ENCODE measurements at places on chromosomes 11 and 22.

- DNase-seq = no peak
- no peak overlapping the region for H3K4me3 ChIP-seq
- H3K4me1 ChIP-seq = peaks cover 11% of the 10 kb centered on the region
- no peak overlapping the region for H3K27ac ChIP-seq
- H3K27me3 ChIP-seq = no peaks in the 10 kb centered on the region
Measured at GRCh38 chr11:2345050-2345449, 32.1 kb upstream of the CD81 start.

DNA sequence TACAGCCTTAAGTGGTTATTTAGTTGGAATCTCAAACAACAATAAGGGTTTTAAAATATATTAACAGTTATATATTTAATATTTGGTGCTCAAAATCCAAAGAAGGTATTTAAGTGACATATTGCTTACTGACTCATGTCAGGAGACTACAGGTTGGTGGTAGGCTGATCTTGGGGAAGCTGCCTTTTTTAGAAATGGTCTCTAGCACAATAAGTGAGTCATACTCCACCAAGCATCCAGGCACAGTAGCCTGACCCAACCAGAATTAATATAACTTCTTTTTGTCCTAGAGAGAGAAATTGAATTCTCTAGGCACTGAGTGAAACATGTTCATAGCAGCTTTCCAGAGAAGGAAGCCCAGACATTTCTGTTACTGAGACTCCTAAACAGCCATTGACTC is 868.5 kb upstream of the TENM4 start:
- no peak overlapping the region for H3K4me3 ChIP-seq
- no peaks in the 10 kb centered on the region for H3K36me3 ChIP-seq
- no peak for DNase-seq
- H3K27me3 ChIP-seq = no peaks in the 10 kb centered on the region

GRCh38 chr11:36313750-36314433 is 17.8 kb downstream of the PRR5L start:
- peaks cover 4% of the 10 kb centered on the region for H3K27me3 ChIP-seq
- no peak for DNase-seq
- H3K4me3 ChIP-seq = no peak overlapping the region
- no peaks in the 10 kb centered on the region for H3K36me3 ChIP-seq
- no peak overlapping the region for H3K27ac ChIP-seq

DNA sequence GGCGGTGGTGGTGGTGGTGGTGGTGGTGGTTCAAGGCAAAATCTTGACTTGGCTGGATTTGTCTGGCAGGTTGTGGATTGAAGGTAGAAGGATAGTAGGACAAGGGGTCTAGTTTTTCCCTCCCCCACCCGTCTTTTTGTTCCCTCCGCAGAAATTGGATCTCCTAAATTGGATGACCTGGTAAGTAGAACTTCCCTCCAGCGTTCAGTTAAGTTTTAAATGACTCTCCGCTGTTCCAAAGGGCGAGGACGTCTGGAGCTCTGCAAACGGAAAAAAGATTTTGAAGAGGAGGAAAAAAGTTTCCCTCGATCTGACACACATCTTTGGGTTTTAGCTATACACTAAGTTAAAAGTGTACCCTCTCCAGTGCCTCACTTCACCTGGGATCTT is 422 bp upstream of the LGR4 start:
- H3K27me3 ChIP-seq = no peaks in the 10 kb centered on the region
- H3K36me3 ChIP-seq = no peaks in the 10 kb centered on the region
- peaks cover 32% of the 10 kb centered on the region for H3K4me1 ChIP-seq
- peak overlapping the region; percentile 92 for H3K27ac ChIP-seq

- peaks cover 9% of the 10 kb centered on the region for H3K4me1 ChIP-seq
- H3K27ac ChIP-seq = peak overlapping the region; percentile 10
- no peaks in the 10 kb centered on the region for H3K36me3 ChIP-seq
- H3K27me3 ChIP-seq = no peaks in the 10 kb centered on the region
- no peak for DNase-seq
- H3K4me3 ChIP-seq = no peak overlapping the region
Measured at GRCh38 chr11:11449327-11449726, 96.3 kb upstream of the CSNK2A3 start.

DNA sequence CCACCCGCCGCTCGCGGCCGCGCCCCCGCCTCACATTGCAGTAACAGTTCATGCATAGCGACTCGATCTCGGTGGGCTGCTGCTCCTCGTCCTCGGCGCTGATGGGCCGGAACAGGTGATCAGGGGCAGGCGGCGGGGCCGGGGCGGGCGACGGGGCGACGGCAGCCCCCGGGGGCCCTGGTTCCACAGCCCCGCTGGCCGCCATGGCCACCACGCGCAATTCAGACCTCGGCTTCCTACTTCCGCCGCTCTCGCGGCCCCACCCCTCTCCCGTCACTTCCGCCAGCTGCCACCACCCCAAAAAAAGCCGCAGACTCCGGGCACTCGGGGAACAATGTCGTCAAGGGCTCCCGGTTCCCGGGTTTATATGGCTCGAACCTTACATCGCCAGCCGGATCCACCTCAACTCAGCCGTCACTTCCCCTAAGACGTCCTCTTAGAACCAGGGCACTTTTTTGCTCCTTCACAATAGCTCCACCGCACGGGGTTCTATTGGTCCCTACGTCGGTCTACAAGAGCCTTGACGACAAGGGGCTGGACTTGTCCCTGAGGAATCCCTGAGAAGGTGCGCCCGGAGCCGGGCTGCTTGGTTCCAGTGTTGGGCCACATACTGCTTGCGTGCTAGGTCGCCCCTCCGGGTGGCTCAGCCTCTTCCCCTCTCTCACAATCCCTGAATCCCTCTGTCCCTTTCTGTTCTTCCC is at the start of gene ZPR1:
ZPR1 (minus strand) TSS at position 238 of the 701 bp plus-strand sequence; CDS start at position 205, 33 bp downstream.
- H3K4me3 ChIP-seq = peak within 1 kb of the TSS; percentile 42
- peak; percentile 87 for DNase-seq
- H3K36me3 ChIP-seq = peaks cover 24% of the 10 kb centered on the region
- H3K4me1 ChIP-seq = peaks cover 40% of the 10 kb centered on the region
- peak within 1 kb of the TSS; percentile 79 for H3K27ac ChIP-seq

- no peaks in the 10 kb centered on the region for H3K27me3 ChIP-seq
- no peak for DNase-seq
Measured at GRCh38 chr11:47378010-47378835, at the start of gene SPI1. Gene SPI1, minus strand, starts transcription at chr11:47378547. Its CDS starts 194 bp downstream, at chr11:47378353.

DNA sequence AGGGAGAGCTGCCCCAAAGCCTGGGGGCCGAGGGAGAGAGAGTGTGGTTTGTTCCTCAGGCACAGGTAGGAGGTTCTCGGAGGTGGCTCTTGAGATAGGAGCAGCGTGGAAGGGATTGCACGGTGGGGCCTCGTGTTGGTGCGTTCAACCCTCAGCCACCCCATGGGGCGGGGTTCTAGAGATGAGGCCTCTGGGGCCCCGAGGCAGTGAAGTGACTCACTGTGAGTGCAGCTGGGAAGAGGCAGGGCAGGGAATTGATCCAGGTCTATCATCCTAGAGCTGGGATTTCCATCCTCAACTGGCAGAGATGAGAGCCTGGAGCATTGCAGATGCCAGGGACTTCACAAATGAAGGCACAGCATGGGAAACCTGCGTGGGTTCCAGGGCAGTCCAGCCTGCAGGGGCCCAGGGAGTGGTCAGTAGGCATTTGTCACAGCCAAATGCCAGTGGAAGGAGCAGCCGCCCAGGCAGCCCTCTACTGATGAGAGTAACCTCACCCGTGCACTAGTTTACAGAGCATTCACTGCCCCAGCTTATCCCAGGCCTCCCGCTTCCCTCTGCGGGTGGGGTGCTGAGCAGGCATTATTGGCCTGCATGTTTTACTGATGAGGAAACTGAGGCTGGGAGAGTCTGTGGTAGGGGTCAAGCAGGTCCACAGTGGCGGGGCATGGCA is 5.1 kb upstream of the SMARCB1 start:
- DNase-seq = no peak
- no peak overlapping the region for H3K27ac ChIP-seq
- no peaks in the 10 kb centered on the region for H3K27me3 ChIP-seq
- H3K4me1 ChIP-seq = peaks cover 22% of the 10 kb centered on the region
- H3K36me3 ChIP-seq = no peaks in the 10 kb centered on the region

DNA sequence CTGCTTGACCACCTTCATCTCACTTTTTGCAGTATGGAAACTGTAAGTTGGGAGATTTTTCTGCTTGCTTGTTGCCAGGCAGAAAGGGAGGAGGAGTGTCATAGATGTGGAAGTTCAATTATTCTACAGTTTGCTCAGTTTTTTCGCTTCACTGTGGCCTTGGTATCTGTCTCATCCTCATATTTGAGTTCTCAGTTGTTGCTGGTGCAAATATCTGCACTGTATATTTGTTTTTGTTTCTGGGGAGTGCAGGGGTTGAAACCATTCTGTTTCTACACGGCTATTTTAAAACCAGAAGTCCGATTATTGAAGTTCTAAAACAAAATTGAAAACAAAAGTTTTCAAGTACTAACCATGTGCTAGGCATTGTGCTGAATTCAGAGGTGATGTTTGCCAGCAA is 153.4 kb downstream of the JRKL start:
- no peaks in the 10 kb centered on the region for H3K36me3 ChIP-seq
- DNase-seq = no peak
- H3K4me1 ChIP-seq = no peaks in the 10 kb centered on the region
- no peak overlapping the region for H3K4me3 ChIP-seq

DNA sequence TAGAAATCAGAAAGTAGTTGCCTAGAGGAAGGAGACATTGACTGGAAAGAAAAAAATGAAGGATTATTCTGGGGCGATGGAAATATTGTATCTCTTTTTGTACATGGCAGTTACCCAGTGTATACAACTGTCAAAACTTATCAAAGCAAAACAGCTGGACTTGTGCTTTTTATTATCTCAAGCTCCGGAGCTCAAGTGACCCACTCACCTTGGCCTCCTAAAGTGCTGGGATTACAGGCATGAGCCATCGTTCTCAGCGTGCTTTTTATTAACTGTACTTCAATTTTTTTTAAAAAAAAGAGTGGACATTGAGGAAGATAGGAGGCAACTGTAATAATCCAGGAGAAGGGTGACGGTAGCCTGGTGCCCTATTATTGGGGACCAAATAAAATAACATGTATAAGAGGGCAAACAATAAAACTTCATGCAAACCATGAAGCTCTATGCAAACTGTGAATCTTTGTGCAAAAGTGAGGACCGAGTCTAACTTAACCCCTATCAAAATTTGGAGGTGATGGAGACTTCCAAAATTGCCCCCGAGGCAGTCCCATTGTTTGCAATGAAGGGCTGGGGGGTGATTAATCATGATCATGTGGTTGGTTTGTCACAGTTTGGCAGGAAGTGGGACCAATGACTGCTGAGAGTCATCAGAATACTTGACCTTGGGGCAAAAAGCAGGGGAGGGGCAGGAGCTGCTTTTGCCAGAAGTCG is 23.5 kb downstream of the FZD4 start:
- no peak overlapping the region for H3K27ac ChIP-seq
- H3K4me1 ChIP-seq = no peaks in the 10 kb centered on the region
- H3K27me3 ChIP-seq = no peaks in the 10 kb centered on the region
- no peak for DNase-seq

GRCh38 chr11:17873586-17873985 is 139.0 kb downstream of the KCNC1 start:
- H3K27ac ChIP-seq = no peak overlapping the region
- peaks cover 4% of the 10 kb centered on the region for H3K36me3 ChIP-seq
- no peaks in the 10 kb centered on the region for H3K4me1 ChIP-seq
- no peaks in the 10 kb centered on the region for H3K27me3 ChIP-seq
- no peak for DNase-seq

DNA sequence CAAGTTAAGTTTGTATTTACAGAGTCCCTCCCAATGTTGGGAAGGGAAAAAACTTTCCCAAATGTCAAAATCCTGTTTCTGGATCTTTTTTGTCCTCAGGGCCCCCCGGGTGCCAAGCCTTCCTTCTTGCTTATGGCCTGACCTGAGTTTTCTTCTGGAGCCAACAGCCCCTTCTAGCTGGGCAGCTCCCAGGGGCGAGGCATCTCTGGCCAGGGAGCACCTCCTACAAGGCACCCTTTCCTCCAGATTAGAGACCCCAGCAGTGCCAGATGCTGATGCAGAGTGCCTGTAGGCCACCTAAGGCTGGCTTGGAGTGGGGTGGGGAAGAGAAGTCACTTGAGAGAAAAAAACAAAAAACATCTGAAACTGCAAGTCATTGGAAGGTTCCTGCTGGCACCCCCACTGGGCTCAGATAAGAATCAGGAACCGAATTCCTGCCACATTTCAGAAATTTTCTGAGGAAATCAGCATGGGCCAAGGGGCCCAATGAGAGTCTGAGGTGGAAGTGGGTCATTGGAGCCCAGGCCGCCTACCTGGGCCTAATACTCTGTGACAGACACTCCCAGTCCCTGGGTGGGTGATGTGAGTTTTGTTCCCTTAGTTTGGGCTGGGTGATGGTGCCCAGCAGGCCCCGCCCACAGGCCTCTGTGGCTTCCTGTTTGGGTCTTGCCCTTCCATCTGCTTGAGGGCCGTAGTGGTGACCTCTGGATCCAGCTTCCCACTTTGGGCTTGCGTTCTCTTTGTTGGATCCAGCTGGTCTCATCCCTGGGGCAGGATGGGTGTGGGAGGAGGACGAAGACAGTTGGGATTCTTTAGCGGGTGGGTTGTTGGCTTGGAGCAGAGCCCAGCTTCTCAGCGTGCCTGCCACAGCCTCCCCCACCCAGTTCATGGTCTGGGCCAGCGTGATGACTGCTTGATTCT is 40.6 kb downstream of the PARVA start:
- DNase-seq = no peak
- H3K4me1 ChIP-seq = no peaks in the 10 kb centered on the region
- H3K36me3 ChIP-seq = no peaks in the 10 kb centered on the region

- no peak overlapping the region for H3K4me3 ChIP-seq
- no peaks in the 10 kb centered on the region for H3K4me1 ChIP-seq
- no peak for DNase-seq
- no peaks in the 10 kb centered on the region for H3K36me3 ChIP-seq
- H3K27me3 ChIP-seq = no peaks in the 10 kb centered on the region
Measured at GRCh38 chr11:122159173-122159721, 43.2 kb upstream of the BLID start.

GRCh38 chr11:33700063-33700501 is 544 bp downstream of the C11orf91 start:
- H3K4me1 ChIP-seq = peaks cover 8% of the 10 kb centered on the region
- no peaks in the 10 kb centered on the region for H3K36me3 ChIP-seq
- peak overlapping the region; percentile 61 for H3K4me3 ChIP-seq
- H3K27ac ChIP-seq = no peak overlapping the region
- no peaks in the 10 kb centered on the region for H3K27me3 ChIP-seq

- H3K36me3 ChIP-seq = no peaks in the 10 kb centered on the region
- no peaks in the 10 kb centered on the region for H3K27me3 ChIP-seq
- no peak overlapping the region for H3K27ac ChIP-seq
- peak; percentile 37 for DNase-seq
Measured at GRCh38 chr11:2211113-2211971, 39.7 kb upstream of the TH start.

DNA sequence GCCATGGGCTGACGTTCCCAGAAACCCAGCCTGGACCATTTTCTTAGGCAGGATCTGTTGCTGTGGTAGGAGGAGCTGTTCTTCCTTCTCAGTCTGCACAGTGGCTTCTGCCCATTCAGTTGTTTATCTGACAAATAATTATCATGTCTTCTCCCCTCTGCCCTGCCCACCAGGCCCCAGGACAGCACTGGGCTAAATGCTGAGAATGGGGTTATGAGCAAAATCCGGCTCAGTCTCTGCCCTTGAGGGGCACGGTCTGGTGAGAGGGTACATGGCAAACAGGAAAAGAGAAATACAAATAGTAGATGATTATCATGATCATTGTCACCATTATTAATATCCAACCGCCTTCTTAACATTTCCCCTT is 42.9 kb downstream of the C11orf96 start:
- no peak overlapping the region for H3K4me3 ChIP-seq
- peaks cover 16% of the 10 kb centered on the region for H3K4me1 ChIP-seq
- H3K27ac ChIP-seq = peak overlapping the region; percentile 20
- DNase-seq = no peak
